ENCODE measurements at places on chromosomes 11 and 22.

DNA sequence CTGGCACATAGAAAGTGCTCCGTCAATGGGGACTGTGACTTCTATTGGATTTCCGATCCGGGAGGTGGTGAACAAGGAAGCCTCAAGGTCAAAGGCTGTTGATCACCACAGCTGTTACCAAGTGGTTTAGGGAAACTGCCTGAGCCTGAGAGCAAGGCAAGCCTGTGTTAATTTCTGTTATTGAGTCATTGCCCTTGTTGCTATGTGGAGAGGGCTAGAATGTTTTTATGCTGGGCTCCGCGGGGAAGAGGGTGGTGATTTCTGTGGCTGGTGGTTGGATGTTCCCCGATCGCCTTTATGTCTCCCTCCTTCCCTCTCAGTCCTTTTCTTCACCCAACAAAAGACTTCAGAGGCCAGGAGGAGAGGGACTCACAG lies 108.5 kb upstream of the ALX4 start:
- DNase-seq, result no peak

- DNase-seq, result no peak
Measured at GRCh38 chr11:68146010-68146540, 24.9 kb upstream of the CHKA start.

DNA sequence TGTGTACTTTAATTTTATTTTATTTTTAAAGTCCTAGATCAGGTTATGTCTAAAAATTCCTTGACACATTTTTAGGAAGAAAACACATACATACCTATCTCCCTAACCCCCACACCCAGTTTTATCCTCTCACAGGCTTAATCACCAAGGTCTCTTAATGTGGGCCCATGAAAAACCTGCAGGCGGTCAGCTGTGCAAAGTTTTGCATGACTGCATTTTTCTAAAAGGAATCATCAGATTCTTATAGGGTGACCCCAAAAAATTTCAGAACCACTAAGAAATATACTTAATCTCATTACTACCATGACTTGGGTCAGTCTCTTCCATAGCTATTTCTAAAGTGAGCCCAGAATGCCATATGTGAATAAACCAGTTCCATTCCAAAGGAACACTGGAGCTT lies 19.8 kb downstream of the SAA1 start:
- DNase-seq, result no peak

DNA sequence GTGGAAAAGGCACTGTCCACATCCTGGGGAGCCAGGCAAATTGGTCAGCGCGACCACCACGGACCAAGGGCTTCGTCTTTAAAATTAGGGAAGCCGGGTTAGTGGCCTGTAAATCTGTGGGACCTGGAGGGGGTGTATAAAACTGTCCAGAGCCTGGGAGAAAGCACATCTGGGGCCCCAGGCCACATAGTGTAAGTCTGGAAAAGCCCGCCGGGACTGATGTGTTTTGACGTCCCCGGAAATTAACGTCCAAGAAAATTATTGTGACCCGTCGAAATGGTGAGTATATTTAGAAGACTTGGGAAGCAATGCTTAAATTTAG lies 4.2 kb upstream of the IGF2 start:
- DNase-seq, result no peak

Data from stimulated activated CD4-positive, alpha-beta T cell treated with anti-CD3 and anti-CD28 coated beads, Interleukin-4, amount 100 ng/mL, for 1 hour (primary cell).